ENCODE measurements at places on chromosomes 16 and 17. TPM values are rescaled to one million over a fixed set of nuclear protein-coding genes. Genes with fewer than 3 reads are reported as not detected.

GRCh38 chr16:49530427-49530970, 156.9 kb downstream of the C16orf78 start:
- DNase-seq = no peak

GRCh38 chr16:35141303-35141702, 1681.9 kb downstream of the TP53TG3F start:
- no peak for DNase-seq

DNA sequence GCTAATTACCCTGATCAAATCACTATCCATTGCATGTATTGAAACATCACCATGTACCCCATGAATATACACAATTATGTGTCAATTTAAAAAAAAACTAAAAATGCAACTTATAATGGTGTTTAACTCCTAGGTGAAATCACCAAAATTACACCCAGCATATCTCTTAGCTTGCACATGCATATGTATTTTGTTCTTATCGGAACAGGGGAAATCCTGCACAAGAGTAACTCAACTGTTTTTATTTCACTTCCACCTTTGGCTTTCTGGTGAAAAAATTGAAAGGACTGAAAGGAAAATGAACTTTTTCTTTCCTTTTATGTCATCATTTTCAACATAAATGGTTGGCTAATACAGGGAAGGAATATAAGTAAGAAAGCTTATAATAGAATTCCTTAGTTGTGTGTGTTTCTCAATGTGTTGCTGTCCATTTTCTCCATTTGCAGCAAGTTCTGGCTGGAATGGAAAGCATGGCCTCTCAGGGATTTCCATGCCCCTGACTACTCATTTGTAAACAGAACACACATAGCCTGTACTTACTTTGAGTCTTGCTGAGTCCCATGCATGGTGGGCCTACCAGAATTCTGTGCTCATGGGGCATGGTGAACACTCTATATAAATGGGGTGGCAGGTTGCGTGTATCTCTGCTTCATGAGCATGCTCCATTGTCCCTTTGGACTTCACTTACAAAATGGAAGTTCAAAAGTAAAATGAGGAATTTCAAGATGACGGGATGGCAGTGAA, 462.0 kb downstream of the HS3ST3B1 start:
- no peak for DNase-seq

GRCh38 chr16:78240459-78241222, 141.2 kb downstream of the WWOX start:
- no peak for DNase-seq

CNTNAP1 gene
- 2.0 TPM for total RNA-seq

TLE7 gene
- not detected for total RNA-seq

CA4 gene
- not detected for total RNA-seq

ITGAL gene
- total RNA-seq = not detected
